ENCODE measurements at places on chromosomes 7 and 10.

- DNase-seq, result peak; percentile 82
Observed at GRCh38 chr10:103849880-103850571, 5.3 kb downstream of the SH3PXD2A start.

GRCh38 chr7:13047061-13047460, 359.6 kb downstream of the ARL4A start:
- DNase-seq, result no peak

DNA sequence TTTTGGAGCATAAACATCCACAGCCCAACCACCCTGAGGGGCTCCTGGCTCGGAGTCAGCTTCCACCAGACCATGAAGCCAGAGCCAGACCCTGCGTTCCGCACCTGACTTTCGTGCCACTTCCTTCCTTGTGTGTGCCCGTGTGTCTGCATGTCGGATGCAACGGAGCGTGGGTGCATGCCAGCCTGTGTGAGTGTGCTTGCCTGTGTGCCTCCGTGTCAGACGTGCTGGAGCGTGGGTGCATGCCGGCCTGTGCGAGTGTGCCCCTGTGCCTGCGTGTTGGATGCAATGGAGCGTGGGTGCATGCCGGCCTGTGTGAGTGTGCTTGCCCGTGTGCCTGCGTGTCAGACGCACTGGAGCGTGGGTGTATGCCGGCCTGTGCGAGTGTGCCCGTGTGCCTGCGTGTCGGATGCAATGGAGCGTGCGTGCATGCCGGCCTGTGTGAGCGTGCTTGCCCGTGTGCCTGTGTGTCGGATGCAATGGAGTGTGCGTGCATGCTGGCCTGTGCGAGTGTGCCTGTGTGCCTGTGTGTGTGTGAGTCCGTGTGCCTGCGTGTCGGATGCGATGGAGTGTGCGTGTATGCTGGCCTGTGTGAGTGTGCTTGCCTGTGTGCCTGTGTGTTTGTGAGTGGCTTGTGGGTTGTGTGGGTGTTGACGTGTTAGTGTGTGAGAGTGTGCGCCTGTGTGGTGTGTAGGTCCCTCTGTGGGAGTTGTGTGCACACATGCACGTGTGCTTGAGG, 28.1 kb upstream of the KNDC1 start:
- no peak for DNase-seq

GRCh38 chr7:28413011-28413410, 693 bp downstream of the CREB5 start:
- no peak for DNase-seq

DNA sequence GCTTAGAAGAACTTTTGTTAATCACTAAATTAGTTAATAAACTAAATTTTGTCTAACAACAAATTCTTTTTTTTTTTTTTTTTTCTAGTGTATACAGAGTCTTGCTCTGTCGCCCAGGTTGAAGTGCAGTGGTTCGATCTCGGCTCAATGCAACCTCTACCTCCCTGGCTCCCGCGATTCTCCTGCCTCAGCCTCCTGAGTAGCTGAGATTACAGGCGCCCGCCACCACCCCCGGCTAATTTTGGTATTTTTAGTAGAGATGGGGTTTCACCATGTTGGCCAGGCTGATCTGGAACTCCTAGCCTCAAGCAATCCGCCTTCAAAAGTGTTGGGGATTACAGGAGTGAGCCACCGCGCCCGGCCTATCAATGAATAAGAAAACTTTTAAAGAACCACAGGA, 1.1 kb upstream of the IQUB start:
- DNase-seq, result no peak

- DNase-seq, result no peak
Observed at GRCh38 chr7:140670343-140670935, 2.3 kb upstream of the ADCK2 start.

DNA sequence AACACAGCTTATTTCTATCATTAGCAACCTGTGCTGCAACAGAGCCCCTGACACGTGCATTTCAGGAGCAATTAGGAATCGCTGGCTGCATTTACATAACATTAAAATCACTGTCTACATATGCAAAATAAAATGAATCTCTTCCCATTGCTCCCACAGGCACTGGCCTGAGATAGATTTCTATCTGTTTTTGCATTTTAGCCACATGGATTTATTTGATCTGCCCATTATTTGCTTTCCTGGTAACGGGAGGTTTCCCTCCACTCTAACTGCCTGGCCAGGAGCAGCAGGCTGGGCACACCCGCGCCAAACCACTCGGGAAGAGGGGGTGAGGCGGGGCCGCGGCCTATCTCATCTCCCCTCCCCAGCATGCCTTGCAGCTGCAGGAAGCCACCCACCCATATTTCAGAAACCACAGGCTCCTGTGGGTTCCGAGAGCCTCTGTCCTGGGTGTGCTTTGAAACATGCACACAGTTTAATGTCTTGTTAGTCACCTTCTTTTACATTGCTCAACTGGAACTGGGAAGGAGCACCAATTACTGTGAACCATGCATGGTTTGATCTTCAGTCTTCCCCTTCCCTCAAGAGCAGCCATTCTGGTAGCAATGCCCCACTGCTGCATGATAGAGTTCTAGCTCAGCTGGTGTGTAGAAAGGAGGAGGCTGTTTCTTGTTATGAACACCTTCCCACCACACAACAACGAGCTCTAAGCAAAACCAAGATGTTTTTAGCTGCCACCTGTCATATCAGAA, 37.7 kb upstream of the IKZF1 start:
- DNase-seq, result no peak

GRCh38 chr10:45294681-45295080, 20.7 kb downstream of the OR13A1 start:
- no peak for DNase-seq

- DNase-seq, result no peak
Observed at GRCh38 chr7:39094731-39095130, 117.0 kb downstream of the POU6F2 start.

DNA sequence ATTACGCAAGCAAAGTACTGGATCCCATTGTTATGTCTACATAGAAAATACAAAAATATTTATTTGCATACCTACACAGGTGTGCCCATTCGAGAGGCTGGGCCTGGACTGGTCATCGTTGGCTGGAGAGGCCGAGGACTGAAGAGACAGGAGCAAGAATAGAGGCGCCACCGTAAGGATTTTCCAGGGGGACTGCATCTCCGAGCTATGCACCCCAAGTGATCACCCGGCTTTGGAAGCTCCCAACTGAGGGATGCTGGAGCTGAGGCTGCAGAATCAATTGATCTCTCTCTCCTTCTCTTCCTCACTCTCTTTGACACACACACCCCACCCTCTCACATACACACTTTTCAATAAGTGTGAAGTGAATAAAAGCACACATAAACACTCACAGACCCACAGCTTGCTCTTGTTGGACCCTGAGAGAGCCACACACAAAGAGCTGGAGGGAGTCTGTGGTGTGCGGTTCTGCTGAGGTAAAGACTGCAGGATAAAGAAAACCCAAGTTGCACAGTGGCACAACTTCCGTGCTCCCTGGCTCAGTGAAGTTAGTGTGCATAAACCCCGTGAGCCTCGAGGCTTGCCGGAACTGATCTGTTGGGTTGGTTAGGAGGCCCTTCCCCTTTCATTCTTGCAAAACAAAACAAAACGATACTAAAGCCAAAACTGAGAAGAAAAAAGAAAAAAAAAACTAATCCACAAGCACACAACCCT, at the start of gene AOAH:
Gene AOAH (minus strand): TSS at position 544 of the 714 bp plus-strand sequence. CDS start 346 bp downstream, at position 198.
- DNase-seq, result no peak

DNA sequence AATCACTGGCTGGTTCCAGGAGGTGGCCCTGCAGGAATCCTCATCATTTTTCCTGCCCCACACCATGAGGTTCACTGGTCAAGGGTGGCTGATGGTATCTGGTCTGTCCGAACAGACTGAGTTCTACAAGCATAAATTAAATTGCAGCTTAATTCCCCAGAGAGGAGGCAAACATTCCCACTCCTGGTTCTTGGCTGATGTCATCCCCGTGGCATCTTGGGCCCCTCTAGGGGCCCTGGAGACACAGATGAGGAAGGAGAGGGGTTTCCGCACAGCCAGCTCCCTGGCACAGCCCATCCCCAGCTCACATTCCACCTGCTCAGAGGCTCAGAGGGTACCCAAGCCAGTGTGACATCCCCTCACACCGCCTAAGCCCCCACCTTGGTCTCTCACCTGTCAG, 5.3 kb upstream of the KLRG2 start:
- no peak for DNase-seq

GRCh38 chr7:130733931-130734814, at the start of gene KLF14:
Gene KLF14, minus strand, starts transcription at chr7:130734207. Its CDS starts 174 bp downstream, at chr7:130734033.
- peak; percentile 14 for DNase-seq

DNA sequence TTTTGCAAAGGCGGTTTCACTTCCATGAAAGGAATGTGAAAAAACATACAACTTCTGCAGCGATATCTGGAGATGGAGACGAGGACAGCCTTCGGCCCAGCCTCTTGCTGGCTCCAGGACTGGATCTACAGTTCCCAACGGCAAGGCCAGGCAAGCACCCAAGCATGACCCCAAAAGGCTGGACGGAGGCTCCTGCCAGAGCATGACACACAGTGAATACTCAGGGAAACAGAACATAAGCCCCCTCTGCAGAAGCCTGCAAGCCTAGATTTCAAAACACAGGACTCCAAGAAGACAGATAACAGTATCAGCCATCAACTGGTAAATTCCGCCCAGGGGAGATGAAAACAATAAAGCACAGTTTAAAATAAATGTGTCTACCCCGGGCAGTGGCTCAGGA, 3.3 kb upstream of the LRRC27 start:
- no peak for DNase-seq

GRCh38 chr7:157791261-157791660, 454.5 kb downstream of the DNAJB6 start:
- DNase-seq, result no peak

- no peak for DNase-seq
Observed at GRCh38 chr7:68767462-68767861, 830.8 kb upstream of the AUTS2 start.

- no peak for DNase-seq
Observed at GRCh38 chr7:139640681-139641080, 117.2 kb downstream of the CLEC2L start.

DNA sequence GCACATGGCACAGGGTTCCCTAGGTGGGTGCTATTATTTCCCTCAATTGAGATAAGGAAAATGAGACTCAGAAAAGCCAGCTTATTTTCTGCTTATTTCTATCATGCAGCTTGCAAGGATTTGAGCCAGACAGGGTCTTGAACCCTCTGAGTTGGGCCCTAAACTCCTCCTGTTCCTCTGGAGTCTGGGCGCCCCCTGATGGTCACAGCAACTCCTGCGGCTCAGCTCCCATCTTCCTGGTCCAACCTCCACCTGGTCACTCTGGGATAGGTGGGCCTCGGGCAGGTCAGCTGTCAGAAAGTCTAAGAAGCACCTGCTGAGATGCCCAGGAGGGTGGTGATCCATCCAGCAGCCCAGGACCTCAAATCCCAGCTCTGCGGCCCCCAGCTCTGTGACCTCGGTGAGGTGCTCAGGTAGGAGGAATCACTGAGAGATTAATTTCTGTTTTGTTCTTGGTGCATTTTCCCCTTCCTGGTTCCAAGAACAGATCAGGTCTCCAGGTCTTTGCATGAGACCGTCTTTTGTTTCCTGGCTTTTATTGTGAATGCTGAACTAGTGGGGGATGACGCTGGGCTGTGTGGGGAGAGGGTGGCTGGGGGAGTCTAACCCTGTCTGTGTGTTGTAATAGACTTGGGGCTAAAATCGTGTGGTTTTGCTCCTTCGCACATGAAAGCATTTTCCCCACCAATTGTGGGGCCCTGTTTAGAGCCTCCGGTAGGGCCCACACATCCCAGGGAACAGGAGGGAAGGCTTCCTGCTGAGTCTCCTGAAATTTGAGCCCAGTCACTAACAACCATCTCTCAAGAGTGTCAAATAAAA, 32.8 kb downstream of the TMEM130 start:
- no peak for DNase-seq

- no peak for DNase-seq
Observed at GRCh38 chr7:151137791-151138152, 29.7 kb downstream of the GBX1 start.

- no peak for DNase-seq
Observed at GRCh38 chr10:110190170-110190569, 17.2 kb upstream of the MXI1 start.

GRCh38 chr7:117555260-117555659, 75.4 kb downstream of the CFTR start:
- DNase-seq, result no peak

- peak; percentile 43 for DNase-seq
Observed at GRCh38 chr10:75544993-75545706, 113.7 kb downstream of the LRMDA start.

DNA sequence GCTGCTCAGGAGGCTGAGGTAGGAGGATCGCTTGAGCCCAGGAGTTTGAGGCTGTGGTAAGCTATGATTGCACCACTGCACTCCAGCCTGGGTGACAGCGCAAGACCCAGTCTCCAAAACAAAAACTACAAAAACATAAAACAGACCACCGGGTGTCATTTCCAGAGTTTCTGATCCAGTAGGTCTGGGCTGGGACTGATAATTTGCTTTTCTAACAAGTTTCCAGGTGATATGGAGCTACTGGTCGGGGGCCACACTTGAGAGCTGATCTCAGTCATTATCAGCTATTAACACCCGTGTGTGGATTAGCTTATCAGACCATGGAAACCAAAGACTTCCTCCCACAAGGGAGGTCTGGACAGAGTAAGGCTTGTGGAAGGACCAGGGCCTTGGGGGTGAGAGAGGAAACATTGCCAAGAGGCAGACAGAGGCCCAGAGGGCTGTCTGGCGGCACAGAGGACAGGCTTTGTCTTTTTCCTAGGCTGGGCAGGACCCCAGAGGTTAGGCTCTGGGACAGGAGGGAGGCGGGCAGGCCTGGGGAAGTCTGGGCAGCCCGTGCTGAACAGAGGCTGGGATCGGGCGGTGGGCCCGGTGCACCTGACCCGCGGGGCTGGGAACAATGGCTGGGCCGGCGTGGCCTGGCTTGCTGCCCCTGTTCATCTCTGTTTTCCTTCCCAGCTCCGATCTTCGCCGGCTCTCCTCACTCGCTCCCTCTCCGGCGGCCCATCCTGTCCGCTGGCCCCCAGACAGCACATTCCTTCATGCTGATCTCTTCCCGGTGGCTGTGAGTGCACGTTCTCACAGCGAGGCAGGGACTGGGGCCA, 25.2 kb downstream of the TMEM270 start:
- peak; percentile 78 for DNase-seq

GRCh38 chr7:33459340-33459751, 330.0 kb downstream of the BBS9 start:
- DNase-seq, result peak; percentile 48

Data from AG08395 (cell line).